ENCODE measurements at places on chromosomes 3 and 15. TPM values are rescaled to one million over a fixed set of nuclear protein-coding genes. Genes with fewer than 3 reads are reported as not detected.

Gene LRRN1
- total RNA-seq = 22.6 TPM

Gene FNDC3B
- total RNA-seq = 28.7 TPM

Gene CASR
- total RNA-seq = 0.15 TPM

Gene CCR3
- total RNA-seq = not detected

Gene NPTN
- total RNA-seq = 72.9 TPM

Gene GOLGA8H
- 0.44 TPM for total RNA-seq
